ENCODE measurements at places on chromosomes 7 and 10.
A peak's percentile ranks its signal among the peaks of the same experiment; 100 is the strongest.

DNA sequence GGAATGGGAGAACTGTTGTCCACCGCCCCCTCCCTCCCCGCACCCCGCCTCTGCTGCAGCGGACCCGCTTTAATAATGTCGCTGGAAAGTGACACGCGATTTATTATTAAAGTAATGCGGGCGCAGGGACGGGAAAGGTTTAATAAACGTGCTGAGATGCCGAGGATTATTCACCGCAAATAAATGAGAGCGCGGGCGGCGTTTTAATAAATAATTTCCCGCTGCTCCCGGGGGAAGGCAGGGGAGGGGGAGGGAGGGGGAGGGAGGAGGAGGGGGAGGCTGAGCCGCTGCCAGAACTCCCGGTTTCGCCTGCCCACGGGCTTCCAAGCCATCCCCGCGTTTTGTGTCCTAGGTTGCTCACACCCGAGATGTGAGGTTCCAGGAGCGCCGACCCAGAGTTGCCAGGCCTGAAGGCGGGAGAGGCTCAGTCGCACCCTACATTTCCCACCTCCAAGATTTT, 5.1 kb downstream of the KAZALD1 start:
- no peak for DNase-seq

DNA sequence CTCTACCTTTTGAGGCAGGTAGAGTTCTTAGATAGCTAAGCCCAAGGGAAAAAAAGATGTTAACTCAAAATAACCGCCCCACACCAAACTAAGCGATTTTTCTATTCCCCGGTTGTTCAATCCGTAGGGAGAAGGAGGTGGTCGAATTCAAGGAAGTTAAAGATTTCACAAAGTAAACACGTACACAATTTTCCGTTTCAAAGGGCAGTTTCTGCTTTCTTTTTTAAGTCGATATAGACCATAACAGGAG, 842 bp downstream of the KBTBD2 start:
- DNase-seq, result no peak

DNA sequence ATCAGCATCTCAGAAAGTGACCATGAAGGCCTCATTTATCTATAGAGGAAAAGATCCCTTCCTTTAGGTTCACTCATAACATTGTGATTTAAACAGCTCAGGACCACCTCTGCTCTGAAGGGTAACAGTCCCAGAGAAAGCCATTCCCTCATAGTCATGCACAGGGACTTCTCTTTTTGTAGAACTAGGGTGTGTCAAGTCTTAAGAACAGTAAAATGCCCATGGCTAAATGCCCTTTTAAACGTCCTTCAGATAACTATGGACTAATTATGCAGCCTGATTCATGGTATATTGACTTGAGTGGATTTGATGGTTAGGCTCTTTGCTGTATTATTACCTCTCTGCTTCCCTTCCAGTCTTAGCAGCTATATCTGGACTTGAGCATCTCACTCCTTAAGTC, 337.8 kb downstream of the SORCS1 start:
- no peak for DNase-seq

DNA sequence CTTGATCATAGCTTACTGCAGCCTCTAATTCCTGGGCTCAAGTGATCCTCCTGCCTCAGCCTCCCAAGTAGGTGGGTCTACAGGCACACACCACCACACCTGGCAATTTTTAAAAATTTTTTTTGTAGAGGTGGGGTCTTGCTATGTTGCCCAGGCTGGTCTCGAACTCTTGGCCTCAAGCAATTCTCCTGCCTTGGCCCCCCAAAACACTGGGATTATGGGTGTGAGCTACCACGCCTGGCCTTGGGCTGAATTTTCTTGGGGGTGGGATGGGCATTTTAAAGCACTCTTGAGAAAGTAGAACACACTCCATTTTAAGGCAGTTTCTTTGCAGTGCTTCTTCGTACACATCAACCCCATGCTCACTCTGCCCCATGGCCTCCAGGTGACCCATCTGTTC, 28.7 kb downstream of the TBXAS1 start:
- DNase-seq, result no peak

- peak; percentile 32 for DNase-seq
Observed at GRCh38 chr7:120272701-120273475, at the start of gene KCND2. Gene KCND2, plus strand, starts transcription at chr7:120273175.

All from Caco-2 (cell line).